ENCODE measurements at places on chromosomes 1 and 21.

DNA sequence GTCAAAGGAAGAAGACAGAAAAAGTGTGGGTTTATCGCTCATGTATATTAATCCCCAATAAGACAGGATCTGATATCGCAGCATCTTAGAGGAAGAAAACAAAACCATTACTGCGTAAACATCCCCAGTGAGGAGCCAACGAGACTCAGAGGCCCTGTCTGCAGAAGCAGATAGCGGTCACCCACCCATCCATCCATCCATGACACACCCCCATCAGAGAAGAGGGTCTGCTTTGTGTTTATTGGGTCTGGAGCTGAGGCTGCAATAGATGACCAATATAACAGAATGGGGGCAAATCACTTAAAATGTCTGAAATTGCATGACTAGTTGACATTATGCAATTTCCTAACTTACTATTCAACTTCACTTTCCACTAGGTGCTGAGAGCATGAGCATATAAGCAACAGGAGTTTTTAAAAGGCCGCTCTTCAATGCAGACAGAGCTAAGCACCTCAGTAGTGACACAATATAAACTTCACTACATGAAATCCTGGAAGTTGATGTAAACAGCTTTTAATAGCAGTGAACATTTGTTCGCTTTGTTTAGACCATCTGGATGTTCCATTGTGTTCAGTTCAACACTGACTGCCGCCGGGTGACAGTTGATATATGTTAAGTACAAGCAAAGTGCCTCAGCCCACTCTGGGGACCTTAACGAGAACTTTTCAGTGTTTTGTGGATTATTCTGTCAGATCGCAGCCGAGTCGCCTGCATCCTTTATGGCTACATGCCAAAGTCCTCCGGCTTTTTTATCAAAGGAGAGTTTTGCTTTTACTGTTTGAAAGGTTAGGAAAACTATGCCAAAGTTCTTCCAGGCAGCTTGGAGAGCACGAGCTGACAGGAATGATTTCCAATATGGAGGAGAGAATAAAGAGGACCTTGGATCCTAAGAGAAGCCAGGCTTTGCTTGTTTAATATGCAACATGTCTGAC is 167.5 kb downstream of the ZNF281 start:
- no peak for DNase-seq

DNA sequence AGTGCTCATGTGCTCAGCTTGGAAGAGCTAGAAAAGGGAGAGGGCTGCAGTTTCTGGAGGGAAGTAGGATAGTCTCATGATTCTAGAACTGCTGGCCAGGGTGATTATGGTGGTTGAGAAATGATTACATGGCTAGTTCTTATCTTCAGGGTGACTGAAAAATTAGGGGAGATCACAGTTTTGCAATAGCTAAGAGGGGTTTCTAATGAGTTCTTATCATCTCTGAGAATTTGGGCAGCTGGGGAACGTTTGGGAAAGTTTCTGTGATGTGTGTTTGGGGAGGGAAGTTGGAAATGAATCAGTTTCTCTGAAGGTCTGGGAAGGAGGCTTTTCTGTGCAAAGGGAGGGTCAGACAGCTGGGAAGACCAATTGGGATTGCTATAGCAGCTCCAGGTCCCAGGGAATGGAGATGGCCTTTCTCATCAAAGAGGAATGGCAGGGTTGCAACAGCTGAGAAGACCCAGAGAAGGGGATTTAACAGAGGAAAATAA is 7.6 kb upstream of the RHOU start:
- DNase-seq, result no peak

DNA sequence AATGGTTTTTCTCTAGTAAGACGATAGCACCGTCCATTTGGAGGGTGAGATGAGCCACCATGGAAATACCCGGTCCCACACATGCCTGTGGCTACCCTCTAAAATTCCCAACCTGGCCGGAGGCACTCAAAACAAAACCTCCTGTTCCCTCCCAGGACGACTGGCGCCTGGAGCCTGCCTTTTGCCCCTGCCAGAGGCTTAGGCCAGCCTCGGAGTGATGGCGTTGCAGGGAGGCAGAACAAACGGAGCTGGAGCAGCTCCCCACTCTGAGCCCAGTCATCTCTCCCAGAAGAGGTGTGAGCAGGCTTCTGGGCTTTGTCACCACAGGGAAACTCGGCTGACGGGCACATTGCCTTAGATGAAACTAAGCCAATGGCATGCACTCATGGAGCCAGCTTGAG is 213.7 kb upstream of the HOOK1 start:
- no peak for DNase-seq

DNA sequence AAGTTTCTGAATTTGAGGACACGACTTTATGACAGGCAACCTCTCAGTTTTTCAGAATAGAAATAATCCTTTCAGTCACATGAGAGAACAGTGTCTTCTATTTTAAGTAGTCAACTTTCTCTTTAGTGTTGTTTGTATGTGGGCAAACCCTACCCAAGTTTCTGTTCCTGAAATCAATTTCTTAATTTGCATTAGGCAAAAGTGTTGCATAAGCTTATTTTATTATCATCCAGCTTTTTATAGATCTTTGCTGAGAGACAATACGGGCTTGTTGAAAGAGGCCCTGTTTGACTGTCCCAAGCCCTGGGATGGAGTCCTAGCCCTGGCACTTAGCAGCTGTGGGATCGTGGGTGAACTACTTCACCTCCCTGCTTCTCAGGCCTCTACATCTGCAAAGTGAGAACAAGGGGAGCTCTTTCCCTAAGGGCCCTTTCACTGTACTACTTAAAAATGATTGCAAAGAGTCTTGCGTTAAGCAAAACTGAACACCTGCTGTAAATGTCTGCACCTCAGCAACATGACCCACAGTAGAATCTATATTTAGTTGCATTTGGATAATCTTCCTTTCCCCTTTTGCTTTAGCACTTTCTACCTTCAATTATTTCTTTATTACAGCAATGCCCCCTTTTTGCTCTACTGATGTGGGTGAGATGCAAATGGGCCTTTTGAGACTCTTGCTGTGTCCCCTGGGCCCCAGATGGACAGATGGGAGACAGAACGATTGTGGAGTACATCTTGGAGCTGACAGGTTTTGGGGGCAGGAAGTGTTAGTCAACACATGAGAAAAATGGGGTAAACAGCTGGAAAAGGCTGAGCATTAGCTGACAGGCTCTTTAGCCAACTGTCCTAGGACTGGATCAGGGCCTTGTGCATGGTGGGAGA is 41.0 kb upstream of the SCAF4 start:
- no peak for DNase-seq

GRCh38 chr1:183841950-183842794 is 37.3 kb downstream of the RGL1 start:
- no peak for DNase-seq

DNA sequence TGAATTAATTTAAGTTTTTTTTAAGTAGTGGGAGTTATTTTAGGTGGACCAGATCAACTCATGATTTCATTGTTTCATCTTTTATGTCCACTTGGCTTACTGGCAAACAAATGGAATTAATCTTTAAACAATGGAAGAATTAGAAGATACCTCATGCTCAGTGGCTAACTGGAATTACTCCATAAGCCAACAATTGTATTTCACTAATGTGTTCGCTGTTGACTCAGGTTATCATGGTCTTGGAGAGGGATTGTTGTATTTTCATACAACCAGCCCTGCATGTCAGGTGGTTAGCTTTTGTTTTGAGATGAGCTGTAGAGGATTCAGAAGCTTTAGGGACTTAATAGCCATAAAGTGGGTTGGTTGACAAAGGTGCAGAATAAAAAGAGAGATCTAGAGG is 57.2 kb upstream of the HMCN1 start:
- no peak for DNase-seq

GRCh38 chr1:95983831-95984230 is 737.8 kb upstream of the PTBP2 start:
- no peak for DNase-seq

GRCh38 chr1:94602316-94602715 is 60.8 kb upstream of the F3 start:
- DNase-seq, result no peak

DNA sequence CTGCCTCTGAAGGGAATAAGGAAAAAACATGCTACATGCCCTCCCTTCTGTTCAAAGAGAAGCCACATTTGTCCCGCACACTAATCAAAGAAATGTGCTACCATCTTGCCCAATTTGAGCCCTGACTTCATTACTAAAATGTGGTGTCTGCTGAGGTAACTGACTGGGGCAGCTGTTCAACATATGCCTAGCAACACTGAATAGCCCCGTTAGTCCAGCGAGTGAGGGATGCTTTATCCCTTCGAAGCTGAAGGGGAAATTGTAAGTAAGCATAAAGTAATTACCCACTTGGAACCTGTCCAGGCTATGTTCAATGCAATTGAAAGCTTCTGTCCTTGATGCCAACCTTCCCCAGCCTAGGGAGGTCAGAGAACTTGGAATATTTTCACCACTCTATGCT is 310.6 kb downstream of the SEC16B start:
- DNase-seq, result no peak

DNA sequence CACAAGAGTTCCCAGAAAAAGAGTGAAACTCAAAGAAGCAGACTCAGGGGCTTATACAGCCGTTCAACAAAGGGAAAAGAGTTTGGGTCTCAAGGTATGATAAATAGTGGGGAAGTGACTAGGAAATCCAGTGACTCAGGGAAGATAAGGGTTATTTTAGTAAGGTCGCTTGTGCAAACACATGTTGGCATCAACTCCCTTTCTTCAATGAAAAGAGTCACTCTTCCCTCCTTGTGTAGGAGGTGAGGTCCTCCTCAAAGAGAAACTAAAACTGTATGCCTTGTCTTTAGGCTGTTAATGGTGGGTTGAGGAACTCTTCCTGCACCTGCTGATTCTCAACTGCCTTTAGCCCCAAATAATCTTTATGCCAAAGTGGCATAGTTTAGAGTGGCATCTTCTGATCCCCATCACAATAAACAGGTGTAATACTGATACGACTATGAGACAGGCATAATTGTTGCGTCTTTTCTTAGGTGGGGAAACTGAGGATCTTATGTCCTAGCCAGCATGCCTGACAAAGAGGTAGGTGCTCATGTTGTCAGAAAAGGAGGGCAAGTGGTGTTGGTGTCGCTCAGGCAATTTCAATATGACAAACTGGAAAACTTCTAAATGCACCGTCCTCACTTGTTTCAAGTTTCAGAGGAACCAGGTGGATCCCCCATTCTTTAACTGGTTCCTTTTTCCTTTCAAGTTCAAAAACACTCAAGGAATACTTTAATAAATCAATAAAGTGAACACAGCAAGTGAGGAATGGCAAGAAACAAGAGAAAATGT is 294.1 kb upstream of the RUNX1 start:
- DNase-seq, result no peak

DNA sequence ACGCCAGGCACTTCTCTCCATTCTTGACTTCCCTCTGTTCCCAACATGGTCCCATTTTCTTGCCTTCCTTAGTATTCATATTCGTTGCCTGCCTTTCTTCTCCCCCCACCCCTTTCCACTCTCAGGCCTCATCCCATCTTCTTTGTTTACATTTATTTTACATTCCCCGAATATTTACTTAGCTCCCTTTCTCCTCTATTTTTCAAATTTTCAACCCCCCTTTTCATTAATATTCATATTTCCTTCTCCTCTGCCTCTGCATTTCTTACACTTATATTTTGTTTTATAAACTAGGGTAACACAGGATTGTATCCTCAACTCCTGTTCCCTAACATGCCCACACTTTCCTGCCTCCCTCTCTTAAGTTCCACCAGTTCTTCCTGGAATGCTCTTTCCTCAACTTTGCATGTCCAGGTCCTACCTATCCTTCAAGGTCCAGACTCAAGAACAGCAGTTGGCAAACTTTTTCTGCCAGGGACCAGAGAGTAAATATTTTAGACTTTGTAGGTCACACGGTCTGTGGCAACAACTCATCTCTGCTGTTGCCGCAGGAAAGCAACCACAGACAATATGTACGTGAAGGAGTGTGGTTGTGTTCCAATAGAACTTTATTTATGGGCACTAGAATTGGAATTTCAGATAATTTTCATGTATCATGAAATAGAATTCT is 29.8 kb upstream of the A3GALT2 start:
- no peak for DNase-seq

Measured in RWPE1 (cell line).